ENCODE measurements at places on chromosomes 16 and 17.
A peak's percentile ranks its signal among the peaks of the same experiment; 100 is the strongest.

GRCh38 chr16:85610446-85611193 lies 2.5 kb upstream of the GSE1 start:
- peak; percentile 93 for DNase-seq

DNA sequence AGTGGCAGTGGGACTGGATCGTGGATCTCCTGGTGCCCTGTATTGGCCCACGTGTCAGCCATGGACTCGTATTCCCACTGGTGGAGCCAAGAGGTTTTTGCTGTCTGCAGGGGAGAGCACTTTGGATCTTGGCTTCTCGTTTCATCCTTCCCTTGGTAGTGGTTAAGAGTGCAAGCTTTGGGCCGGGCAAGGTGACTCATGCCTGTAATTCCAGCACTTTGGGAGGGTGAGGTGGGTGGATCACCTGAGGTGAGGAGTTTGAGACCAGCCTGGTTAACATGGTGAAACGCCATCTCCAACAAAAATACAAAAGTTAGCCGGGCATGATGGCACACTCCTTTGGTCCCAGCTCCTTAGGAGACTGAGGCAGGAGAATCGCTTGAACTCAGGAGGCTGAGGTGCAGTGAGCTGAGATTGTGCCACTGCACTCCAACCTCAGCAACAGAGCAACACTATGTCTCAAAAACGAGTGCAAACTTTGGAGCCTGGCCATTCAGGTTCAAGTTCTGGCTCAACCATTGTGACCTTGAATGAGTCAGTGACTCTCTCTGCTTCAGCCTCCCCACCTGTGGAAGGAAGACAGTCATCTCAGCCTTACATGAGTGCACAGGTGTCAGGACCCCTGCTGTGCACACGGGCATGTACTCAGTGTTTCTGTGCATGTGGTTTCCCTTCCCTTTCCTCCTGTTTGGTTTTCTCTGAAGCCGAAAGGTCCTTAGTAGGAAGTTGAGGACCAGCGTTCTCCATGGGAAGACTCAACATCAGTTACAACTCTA lies 57.4 kb downstream of the PLCG2 start:
- DNase-seq = no peak

DNA sequence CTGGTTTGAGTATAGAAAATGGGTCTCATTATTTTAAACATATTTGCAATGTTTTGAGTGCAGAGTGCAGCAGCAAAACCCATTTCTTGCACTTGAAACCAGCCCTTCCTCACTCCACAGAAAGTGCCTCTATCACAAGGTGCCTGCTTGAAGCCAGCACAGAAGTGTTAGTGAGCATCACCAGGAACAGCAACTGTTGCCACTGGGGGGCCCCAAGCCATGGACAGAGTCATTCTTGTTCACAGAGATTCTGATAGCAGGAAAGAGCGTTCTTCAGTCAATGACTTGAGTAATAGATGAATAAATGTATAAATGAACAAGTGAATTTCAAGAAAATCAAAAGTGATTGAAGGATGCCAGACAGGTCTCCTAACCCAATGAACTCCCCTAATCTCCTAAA lies 45.6 kb downstream of the CHD9NB start:
- DNase-seq = no peak

- no peak for DNase-seq
Measured at GRCh38 chr17:34222722-34223497, 32.2 kb upstream of the CCL2 start.

DNA sequence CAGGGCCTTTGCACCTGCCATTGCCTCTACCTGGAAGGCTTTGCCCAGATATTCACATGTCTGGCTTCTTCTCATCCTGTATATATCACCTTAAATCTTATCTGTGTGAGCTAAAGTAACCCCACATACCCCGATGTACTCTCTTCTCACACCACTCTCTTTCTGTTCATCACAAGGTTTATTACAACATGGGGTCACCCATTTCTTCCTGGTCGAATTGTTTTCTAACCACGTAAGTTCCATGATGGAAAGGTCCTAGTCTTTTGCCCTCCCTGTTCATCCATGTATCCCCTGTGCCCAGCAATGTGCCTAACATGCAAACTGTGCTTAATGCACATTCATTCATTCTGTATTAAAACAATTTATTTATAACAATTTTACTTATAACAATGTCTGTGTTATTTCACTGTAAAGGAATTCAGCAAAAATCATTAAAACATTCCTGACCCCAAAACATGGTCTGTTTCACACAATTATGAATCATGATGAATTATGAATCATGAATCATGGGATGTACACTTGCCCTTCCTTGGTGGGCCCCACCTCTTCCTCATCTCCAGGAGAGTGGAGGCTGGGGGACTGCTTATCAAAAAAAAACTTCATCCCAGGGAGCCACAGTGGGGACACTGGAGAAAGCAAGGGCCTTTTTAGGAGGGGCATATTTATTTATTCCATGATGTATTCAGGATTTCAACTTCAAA lies 336.4 kb downstream of the GRIN2A start:
- no peak for DNase-seq

- peak; percentile 87 for DNase-seq
Measured at GRCh38 chr16:68737730-68738629, 888 bp downstream of the CDH1 start.

DNA sequence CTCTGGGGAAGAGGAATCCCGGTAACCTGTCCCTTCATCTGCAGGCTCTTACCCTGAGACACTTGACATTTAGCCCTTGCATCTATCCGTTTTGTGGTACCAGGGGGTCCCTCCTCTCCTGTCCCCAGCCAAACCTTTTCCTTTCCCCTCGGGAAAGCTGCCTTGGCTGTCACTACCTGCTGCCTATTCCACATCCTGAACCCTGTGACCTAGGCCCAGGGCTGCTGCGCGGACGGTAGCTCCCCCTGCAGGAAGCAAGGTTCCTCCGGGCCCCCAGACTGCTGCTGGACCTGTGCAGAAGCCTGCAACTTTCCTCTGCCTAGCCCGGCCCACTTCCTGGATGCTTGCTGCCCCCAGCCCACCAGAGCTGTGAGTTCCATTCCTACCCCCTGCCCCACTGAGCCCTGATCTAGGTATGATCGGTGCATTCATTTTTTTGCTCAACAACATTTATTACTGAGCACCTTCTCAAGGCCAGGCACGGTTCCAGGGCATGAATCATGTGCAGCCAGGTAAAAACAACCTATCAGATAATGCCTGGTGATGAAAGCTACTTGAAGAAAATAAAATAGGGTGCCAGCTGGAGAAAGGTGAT lies 10.5 kb upstream of the ALDOA start:
- DNase-seq = peak; percentile 69

- no peak for DNase-seq
Measured at GRCh38 chr16:24816688-24817087, 29.1 kb upstream of the SLC5A11 start.

GRCh38 chr16:11679250-11679649 lies 11.0 kb downstream of the SNN start:
- no peak for DNase-seq

DNA sequence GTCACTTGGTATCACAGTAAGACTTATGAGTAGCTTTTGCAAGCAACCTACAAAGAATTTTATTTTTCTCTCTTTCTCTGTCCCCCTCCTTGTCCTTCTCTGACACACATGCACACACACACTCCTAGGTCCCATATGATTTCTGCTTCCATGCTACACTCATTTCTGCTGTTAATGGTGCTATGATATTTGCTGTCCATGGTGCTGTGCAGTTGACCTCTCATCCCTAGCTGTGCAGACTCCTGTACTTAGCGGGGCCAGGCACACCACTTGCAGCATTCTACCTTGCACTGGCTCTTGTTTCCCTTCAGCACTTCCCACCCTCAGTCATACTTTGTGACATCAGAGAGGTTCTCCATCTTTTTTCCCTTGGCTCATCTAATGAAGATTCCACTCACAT lies 158.9 kb upstream of the CNTNAP4 start:
- no peak for DNase-seq

DNA sequence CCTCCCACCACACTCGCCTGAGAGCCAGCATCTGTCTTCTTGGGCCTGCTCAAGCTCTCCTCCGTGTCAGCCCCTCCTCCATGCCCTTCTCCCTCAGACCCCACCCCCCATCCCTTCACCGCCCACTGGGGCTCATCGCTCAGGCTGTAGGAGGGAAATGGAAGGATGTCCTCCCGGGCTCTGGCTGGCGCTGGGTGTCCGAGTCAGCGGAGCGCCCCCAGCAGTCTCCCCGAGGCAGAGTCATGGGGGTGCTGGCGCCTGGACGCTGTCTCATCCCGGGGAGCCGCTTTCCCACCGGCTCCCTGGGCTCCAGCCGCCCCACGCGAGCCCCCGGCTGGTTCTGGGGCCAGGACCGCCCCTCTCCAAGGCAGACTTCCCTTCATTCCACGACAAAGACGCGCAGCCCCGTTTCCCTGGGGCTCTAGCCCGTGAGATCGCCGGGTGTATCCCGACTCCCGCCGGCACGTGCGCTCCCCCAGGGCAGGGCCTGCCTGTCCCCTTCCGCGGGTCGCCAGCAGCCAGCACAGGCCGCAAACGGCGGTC lies 428 bp upstream of the ANTKMT start:
- no peak for DNase-seq

Measured in mucosa of descending colon (tissue), 3 donors.